ENCODE measurements at places on chromosomes 6 and 20.

DNA sequence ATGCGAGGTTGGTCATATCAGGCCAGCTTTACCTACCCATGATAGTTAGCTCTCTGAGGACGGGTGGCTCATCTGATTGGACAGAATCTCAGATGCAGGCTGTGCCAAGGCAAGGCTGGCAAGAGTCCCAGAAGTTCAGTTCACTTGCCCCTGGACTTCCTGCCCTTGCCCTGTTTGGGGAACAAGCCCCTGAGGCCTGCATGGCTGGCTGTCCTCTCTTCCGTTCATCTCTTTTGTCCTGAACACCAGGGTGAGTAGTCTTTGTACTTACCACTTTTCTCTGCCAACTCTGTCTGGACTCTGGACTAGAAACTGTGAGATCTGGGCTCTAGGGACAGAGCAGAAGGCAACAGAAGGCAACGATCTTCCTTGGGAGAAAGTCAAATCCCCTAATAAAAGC, 769.9 kb downstream of the QKI start:
- no peak for DNase-seq

DNA sequence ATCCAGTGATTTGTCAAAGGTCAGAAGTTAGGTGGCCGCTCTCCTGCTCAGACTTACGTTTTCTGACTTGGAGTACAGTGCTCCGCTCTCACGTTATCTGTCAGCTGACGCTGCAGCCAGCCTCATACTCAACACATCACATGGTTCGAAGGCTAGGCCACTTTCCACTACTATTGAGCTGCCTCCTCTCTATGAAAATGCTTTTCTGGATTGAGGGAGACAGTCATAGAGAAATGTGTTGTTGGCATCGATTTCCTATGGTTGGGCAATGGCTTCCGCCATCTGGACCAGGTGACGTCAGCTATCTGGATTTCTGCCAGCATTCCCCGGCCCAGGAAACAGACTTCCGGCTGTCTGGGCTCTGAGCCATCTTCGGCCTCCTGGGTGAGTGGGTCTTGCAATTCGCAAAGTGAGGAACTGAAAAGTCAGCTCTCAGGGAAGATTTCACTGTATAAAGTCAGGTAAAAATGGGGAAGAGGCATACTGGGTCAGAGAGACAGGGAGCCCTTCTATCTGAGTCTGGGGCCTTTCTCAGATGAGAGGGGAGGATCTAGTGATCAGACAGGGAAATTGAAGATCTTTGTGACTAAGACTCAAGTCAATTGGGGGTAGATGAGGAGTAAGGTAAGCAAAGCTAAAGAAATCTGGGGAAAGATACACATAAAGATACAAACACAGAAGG, 37.5 kb upstream of the IER3 start:
- DNase-seq, result peak; percentile 85

GRCh38 chr6:28765978-28766351, 157.8 kb downstream of the TRIM27 start:
- no peak for DNase-seq

DNA sequence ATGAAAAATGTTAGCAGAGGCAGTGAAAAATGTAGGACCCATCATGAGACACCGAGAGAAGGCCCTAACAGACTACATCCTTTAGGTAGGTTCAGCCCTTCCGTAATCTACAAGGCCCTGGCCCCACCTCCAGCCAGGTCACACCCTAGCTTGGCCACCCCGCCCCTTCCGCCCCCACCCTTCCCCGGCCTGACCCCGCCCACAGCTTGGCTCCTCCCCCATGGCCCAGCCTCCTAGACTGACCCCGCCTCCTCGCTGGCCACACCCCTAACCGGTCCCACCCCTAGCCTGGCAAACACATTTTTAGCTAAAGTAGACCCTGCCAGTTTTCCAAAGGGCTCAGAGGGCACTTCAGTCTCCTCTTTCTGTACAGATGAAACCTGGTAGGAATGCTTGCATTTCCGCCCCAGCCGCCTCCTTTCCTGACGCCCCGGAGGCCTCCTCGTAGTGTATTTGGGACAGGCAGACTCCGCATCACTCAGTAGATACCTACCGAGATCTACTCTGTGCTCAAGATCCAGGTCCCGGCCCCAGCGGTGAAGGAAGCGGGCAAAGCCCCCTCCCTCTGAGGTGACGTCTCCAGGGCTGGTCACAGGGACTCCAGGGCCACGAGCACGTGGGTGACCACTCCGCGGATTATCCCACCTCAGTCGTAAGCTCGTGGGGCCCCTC, 443.5 kb downstream of the PREX1 start:
- DNase-seq, result no peak

DNA sequence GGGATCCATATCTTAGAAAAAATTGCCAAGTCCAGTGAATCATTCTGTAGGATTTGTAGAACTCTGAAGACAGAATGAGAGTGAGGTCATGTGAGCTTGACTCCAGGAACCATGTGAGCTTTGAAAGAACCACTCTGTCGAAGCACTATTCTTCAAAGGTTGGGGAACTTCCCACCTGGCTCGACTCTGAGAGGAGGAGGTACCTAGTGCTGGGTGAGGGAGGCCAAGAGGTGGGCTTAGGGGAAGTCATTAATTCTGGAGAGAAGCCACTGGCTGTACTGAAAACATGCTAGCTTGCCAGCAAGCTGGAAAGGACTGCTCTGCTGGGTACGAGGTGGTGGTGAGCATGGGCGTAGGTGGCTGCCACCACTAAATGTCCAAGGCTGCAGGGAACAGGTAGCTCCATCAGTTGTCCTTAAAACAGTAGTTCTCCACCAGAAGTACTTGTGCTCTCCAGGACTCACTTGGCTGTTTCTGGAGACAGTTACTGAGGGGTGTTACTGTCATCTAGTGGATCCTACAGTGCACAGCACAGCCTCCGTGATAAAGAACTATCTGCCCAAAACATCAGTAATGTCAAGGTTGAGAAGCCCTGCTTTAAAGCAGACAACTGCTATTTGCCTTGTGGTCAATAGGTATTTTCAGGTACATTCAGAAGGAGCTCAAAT, 34.7 kb upstream of the SYNJ2 start:
- peak; percentile 45 for DNase-seq

GRCh38 chr6:157200117-157200516, 123.2 kb downstream of the TMEM242 start:
- DNase-seq, result no peak

GRCh38 chr20:62838128-62838891, 21.5 kb downstream of the COL9A3 start:
- DNase-seq, result peak; percentile 47

DNA sequence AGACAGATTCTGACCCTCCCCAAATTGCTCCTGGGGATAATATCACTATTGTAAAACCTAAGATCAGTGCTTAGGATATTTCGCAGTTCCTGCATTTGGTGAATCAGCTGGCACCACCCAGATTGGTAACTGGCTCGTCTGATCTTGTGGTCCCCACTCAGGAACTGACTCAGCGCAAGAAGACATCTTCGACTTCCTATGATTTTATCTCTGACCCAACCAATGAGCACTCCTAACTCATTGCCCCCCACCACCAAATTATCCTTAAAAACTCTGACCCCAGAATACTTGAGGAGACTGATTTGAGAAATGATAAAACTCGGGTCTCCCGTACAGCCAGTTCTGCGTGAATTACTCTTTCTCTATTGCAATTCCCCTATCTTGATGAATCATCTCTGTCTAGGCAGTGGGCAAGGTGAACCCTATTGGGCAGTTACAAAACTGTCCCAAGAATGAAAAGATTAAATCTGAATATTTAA, 55.7 kb upstream of the PRND start:
- peak; percentile 18 for DNase-seq

DNA sequence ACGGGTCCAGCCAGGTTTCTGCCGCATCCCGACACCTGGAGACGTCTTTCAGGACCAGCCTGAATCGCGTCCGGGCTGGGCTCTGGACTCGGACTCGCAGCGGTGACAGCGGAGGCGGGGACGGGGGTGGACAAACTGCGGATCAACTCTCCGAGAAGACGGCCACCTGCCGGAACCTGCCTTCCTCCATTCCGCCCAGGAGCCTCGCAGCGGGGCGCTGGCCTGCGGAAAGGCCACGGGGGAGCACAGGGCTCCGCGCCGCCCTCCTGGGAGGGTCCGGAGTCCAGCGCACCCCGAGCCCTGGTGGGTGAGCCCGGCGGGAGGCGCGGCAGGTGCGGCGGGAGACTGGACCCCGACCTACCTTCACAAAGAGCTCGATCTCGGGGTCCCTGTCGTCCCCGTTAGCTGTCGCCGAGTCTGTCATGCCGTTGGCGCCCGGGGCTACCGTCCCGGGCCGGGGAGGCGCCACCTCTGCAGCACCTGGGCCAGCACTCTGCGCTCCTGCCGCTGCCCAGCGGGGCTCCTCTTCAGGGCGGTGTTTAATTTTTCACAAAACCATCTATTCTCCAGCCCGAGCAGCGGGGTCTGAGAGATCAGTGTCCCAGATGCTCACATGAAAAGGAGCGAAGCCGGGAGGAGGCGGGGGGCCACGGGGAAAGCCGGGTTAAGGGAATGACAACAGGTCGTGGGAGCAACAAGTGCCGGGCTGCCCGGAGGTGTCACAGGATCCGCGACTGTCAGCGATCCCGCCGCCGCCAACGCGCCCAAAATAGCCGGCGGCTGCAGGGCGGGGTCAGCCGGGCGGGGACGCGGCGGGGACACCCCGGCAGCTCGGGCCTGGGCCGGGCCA, at the start of gene CLIC5:
TSS of gene CLIC5 (minus strand) at position 742 of the 850 bp plus-strand sequence. CDS start at position 424, 318 bp downstream.
- DNase-seq, result no peak

DNA sequence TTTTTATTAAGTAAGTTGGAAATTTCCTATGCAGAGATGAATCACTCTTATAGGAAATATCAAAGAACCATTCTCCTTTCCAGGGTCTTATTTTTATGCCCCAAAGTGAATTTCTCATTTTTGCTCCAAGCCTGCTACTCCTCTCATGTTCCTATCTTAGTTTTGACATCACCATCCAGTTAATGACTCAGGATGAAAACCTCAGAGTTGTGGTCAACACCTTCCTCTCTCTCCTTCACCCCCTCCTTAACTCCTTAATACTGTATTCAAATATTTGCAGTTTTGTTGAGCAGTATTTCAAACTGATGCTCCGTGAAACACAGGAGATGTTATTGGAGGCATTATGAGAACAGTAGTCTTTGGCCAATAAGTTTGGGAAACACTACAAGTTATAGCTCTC, 64.1 kb downstream of the NRN1 start:
- DNase-seq, result no peak

- DNase-seq, result no peak
Measured at GRCh38 chr6:12350644-12351170, 60.5 kb downstream of the EDN1 start.
